Stimulated activated CD8-positive, alpha-beta memory T cell treated with anti-CD3 and anti-CD28 coated beads, Interleukin-2, amount 100 ng/mL, for 48 hours (primary cell): ENCODE measurements at places on chromosomes 2 and 18.
A peak's percentile ranks its signal among the peaks of the same experiment; 100 is the strongest.

GRCh38 chr2:217839073-217839749 is 163.6 kb downstream of the TNS1 start:
- no peak for DNase-seq

DNA sequence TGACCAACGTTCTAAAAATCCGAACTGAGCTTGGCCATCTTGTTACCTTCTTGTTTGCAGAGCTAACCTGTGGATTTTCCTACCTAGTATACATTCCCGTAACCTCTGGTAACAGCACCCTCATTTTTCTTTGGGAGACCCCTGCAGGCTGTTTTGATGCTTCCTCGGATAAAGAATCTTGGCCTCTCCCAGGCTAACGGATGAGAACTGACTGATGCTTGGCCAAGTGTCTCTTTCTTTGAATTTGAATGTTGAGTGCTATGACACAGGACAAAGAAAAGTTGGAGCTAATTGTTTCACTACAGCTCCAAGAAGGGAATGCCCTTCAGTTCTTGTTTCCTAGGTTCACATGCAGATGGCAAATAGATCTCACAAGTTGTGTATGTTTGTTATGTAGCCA is 19.3 kb upstream of the CAVIN2 start:
- no peak for DNase-seq

DNA sequence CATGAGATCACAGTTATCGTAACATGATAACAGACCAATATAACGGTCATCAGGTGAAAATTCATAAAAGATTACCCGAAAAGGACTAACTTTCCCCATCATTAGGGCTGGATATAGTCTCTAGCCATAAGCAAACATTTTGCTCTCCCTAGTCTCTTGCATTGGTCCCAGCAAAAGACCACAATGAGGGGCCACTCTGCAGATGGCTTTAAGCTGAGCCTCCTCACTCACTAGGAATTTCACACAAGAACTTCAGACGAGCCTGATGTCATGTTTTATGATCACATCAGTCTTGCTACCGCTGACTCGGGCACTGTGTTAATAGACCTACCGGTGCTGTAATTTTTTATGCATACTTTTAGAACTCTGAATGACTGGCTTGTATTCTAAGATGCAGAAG is 35.2 kb downstream of the STK17B start:
- no peak for DNase-seq

DNA sequence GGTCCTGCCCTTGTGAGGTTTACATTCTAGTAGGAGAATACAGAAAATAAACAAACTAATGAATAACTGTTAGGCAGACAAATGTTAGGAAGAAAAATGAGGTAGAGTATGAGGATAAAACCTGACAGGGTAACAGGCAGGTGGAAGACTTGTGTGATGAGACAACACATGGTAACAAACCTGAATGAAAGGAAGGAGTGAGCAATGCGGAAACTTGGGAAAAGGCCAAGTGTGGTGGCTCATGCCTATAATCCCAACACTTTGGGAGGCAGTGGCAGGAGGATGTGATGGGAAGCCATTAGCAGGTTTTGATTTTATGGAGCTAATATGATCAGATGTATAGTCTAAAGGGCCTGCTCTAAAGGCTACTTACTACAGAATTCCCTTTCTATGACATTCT is 74.2 kb downstream of the INO80D start:
- no peak for DNase-seq

GRCh38 chr2:159546716-159547430 is 69.5 kb downstream of the BAZ2B start:
- no peak for DNase-seq

GRCh38 chr2:212794471-212794870 is 255.9 kb upstream of the ERBB4 start:
- DNase-seq, result no peak

GRCh38 chr2:112187046-112187715 is 49.0 kb downstream of the FBLN7 start:
- no peak for DNase-seq

DNA sequence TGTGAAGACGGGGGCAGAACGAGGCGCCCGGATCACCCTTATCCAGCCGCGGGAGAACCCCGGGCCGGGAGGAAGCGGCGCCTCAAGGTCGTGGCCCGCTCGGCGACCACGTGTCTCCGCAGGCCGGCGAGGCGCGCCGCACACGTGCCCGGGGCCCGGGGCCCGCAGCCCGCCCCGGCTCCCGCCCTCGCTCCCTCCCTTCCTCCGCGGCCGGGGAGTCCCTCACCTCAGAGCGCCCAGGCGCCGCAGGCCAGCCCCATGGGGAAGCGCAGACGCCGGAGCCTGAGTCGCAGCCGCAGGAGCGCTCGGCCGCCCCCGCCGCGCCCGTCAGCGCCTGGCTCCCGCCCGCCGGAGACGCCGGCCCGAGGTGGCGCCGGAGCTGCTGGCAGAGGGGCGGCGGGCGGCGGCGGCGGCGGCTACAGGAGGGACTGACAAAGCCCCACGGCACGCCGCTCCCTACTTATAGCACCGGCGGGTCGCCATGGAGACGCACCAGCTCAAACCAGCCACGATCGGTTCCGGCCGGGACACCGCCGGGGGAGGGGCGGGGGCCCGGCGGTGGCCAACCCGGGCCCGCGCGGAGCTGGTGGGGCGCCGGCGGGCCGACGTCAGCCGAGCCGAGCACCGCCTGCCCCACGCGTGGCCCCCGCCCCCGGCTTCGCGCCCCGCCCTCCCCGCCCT is at the start of gene ODC1:
ODC1 (minus strand) TSS at position 433 of the 681 bp plus-strand sequence. CDS start 3,295 bp downstream, outside the sequence.
- peak; percentile 95 for DNase-seq
